Astrocyte (in vitro differentiated cells and primary cell): ENCODE measurements at places on chromosomes 1 and 21. TPM values are rescaled to one million over a fixed set of nuclear protein-coding genes. Genes with fewer than 3 reads are reported as not detected.

- H3K4me3 ChIP-seq = no peak overlapping the region
- H3K27me3 ChIP-seq = no peaks in the 10 kb centered on the region
- H3K27ac ChIP-seq = no peak overlapping the region
- H3K4me1 ChIP-seq = no peaks in the 10 kb centered on the region
- no peak for DNase-seq
- H3K36me3 ChIP-seq = no peaks in the 10 kb centered on the region
Observed at GRCh38 chr1:192983349-192983980, 75.7 kb downstream of the UCHL5 start.

DNA sequence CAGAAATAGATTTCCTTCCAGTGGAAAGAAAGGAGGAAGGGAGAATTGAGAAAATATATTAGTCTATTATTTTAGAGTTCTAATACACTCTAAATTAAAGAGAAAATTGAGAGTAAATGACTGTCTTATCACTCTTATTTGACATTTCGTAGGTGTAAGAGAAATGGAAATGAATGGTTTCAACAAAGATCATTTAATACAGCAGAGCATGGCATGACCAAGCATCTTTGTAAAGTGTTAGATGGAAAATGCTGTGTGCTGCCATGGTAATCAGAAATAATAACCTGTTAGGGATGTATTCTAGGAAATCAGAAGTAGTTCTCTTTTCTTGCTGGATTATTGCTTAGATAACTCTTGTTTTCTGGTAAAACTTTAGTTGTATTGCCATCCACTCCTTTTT is 90.9 kb downstream of the GIPC2 start:
- H3K27ac ChIP-seq = no peak overlapping the region
- H3K4me3 ChIP-seq = no peak overlapping the region
- no peaks in the 10 kb centered on the region for H3K4me1 ChIP-seq
- no peak for DNase-seq
- no peaks in the 10 kb centered on the region for H3K27me3 ChIP-seq
- H3K36me3 ChIP-seq = no peaks in the 10 kb centered on the region

DNA sequence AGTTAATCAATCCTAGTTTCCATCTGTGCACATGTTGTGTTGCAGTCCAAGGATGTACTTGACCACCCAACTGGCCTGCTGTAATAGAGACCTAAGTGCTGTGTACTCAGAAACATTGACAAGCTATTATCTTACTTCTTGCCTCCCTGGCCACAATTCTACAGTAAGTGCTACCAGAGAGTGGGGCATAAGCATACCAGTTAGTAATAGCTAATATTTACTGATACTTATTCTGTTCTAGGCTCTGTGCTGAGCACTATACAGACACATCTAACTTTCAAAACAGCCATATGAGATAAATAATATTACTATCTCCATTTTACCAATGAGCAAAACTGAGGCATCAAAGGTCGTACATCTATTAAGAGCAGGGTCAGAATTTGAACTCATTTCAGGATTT is 49.5 kb upstream of the NPL start:
- H3K27me3 ChIP-seq = no peaks in the 10 kb centered on the region
- H3K4me3 ChIP-seq = no peak overlapping the region
- no peak for DNase-seq
- H3K4me1 ChIP-seq = no peaks in the 10 kb centered on the region

DNA sequence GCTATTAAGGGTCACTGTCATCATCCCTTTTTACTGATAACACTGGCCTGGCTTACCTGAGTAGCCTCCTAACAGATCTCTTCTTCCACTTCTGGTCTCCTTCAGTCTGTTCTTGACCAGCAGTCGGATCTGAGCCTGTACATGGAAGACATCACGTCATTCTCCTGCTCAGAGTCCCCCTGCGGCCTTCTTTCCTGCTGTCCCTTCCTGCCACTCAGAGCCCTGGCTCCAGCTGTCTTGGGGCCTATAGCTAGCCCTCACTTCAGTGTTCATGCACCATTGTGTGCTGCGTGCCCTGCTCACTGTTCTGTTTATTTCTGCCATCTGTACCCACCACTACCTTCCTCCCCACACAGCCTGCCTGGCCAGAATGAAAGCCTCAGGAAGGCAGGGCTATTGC is 8.4 kb downstream of the ADARB1 start:
- H3K27me3 ChIP-seq = no peaks in the 10 kb centered on the region
- H3K4me1 ChIP-seq = peaks cover 13% of the 10 kb centered on the region
- H3K27ac ChIP-seq = no peak overlapping the region
- H3K36me3 ChIP-seq = no peaks in the 10 kb centered on the region
- no peak for DNase-seq

- no peaks in the 10 kb centered on the region for H3K27me3 ChIP-seq
- peak overlapping the region; percentile 97 for H3K27ac ChIP-seq
Observed at GRCh38 chr1:116990612-116991151, 10.9 kb upstream of the CD101 start.

DNA sequence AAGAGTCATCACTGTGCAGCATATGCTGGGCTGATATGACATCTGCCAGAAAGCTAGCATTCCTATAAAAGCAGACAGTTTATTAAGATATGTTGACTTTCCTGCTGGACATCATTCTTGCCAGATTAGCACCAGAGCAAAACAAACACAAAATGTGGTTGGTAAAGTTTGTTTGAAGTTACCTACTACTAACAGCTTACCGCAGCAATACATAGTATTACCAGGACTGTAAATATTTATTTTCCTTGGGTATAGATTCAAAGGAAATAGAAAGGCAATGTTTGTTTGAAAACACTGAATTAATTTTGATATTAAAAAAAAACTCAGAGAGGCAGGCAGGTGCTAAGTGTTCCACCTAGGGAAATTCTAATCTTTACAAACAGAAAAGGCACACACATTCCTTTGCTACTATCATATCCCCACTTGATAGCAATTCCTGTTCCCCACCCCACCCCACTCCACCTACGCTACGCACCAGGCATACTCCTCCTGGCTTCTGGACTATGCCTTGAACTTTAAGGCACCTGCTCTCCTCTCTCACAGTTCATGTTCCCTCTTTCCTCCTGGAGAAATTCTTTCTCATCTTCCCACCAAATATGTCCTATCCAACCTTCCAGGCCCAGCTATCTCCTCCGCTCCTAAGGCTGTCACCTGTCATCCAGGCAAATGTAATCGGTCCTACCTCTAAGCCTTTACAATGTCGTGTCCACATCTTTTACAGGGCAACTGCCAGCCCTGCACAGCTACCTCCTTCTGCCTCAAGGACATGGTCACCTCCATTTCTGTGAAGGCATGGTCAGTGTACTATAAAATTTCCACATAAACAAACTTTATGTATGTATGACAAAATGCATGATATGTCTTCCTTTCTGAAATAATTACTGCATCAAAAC is 34.7 kb downstream of the PTPN14 start:
- no peak overlapping the region for H3K4me3 ChIP-seq
- H3K27ac ChIP-seq = no peak overlapping the region
- H3K27me3 ChIP-seq = no peaks in the 10 kb centered on the region

DNA sequence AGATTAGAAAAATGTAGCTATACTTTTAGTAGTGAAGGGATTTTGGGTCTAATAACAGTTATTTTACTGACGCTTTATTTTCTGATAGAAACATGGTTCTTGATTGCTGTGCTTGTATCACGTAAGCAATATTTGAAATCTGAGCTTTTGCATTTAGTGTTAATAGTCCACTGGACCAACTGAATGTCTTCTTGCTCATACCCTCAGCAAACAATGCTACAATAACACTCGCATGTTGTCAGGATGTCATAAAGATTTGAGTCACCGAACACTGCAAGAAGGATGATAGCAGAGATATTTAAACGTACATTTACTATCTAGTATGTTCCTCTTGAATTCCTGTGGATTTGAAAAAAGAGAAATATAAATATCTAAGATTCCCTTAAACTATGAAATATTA is 7.5 kb downstream of the DYRK1A start:
- H3K4me1 ChIP-seq = peaks cover 35% of the 10 kb centered on the region
- peak; percentile 50 for DNase-seq
- no peaks in the 10 kb centered on the region for H3K27me3 ChIP-seq
- no peak overlapping the region for H3K4me3 ChIP-seq

DNA sequence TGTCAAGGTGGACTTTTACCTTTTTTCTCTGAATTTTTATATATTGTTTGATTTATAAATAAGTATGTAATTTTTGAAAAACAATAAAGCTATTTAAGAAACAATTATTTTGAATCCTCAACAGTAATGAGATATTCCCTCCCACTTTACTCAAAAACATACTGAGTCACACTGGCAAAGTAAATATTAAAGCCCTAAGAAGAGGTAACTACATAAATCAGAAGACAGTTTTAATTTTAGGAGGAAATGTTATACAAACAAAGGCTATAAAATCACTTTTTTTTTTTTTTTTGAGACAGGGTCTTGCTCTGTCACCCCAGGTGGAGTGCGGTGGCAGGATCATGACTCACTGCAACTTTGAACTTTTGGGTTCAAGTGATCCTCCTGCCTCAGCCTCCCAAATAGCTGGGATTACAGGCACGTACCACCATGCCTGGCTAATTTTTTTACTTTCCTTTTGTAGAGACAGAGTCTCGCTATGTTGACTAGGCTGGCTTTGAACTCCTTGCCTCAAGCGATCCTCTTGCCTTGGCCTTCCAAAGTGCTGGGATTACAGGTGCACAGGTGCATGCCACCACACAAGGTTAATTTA is 36.2 kb downstream of the ZSWIM5 start:
- DNase-seq = no peak
- no peaks in the 10 kb centered on the region for H3K36me3 ChIP-seq
- H3K27ac ChIP-seq = no peak overlapping the region
- H3K4me1 ChIP-seq = no peaks in the 10 kb centered on the region
- H3K27me3 ChIP-seq = no peaks in the 10 kb centered on the region
- no peak overlapping the region for H3K4me3 ChIP-seq

GRCh38 chr1:95216292-95216990 is 17.6 kb upstream of the RWDD3 start:
- no peak overlapping the region for H3K4me3 ChIP-seq
- H3K27me3 ChIP-seq = no peaks in the 10 kb centered on the region
- no peaks in the 10 kb centered on the region for H3K36me3 ChIP-seq
- H3K27ac ChIP-seq = no peak overlapping the region

GRCh38 chr1:61332196-61332753 is 249.9 kb downstream of the NFIA start:
- no peaks in the 10 kb centered on the region for H3K36me3 ChIP-seq
- DNase-seq = no peak
- H3K27ac ChIP-seq = no peak overlapping the region
- H3K4me3 ChIP-seq = no peak overlapping the region

DNA sequence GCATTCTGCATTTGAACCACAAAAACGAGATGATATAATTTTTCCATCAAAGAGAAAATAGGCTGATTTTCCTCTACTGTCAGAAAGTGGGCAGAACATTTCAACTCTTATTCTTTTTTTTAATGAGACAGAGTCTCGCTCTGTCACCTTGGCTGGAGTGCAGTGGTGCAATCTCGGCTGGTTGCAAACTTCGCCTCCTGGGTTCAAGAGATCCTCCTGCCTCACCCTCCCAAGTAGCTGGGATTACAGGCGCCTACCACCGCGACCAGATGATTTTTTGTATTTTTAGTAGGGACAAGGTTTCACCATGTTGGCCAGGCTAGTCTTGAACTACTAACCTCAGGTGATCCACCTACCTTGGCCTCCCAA is 11.6 kb downstream of the DSTYK start:
- H3K4me3 ChIP-seq = no peak overlapping the region
- no peaks in the 10 kb centered on the region for H3K36me3 ChIP-seq
- no peak overlapping the region for H3K27ac ChIP-seq
- no peaks in the 10 kb centered on the region for H3K27me3 ChIP-seq

GRCh38 chr1:241821363-241821762 is 26.6 kb upstream of the EXO1 start:
- DNase-seq = peak; percentile 77
- no peak overlapping the region for H3K27ac ChIP-seq
- H3K4me1 ChIP-seq = no peaks in the 10 kb centered on the region
- H3K36me3 ChIP-seq = no peaks in the 10 kb centered on the region
- no peak overlapping the region for H3K4me3 ChIP-seq

Gene GUCA2A
- not detected in 2 replicates for total RNA-seq

Gene PCSK9
- 0.53 and 1.4 TPM in 2 replicates for total RNA-seq

Gene DDR2
- total RNA-seq = 15.3 and 23.2 TPM in 2 replicates

Gene LCE1F
- total RNA-seq = not detected in 2 replicates

Gene KRTAP10-3
- not detected in 2 replicates for total RNA-seq

Gene SPRR2D
- total RNA-seq = 0.57 TPM in 1 of 2 replicates, not detected in the other
